Stimulated activated naive CD8-positive, alpha-beta T cell treated with anti-CD3 and anti-CD28 coated beads, Interleukin-15, amount 100 ng/mL, for 72 hours (primary cell): ENCODE measurements at places on chromosomes 11 and 22.
A peak's percentile ranks its signal among the peaks of the same experiment; 100 is the strongest.

GRCh38 chr11:77449060-77449521 lies 24.8 kb downstream of the PAK1 start:
- DNase-seq, result no peak

GRCh38 chr11:117010808-117011540 lies 87.3 kb downstream of the SIK3 start:
- DNase-seq, result no peak

DNA sequence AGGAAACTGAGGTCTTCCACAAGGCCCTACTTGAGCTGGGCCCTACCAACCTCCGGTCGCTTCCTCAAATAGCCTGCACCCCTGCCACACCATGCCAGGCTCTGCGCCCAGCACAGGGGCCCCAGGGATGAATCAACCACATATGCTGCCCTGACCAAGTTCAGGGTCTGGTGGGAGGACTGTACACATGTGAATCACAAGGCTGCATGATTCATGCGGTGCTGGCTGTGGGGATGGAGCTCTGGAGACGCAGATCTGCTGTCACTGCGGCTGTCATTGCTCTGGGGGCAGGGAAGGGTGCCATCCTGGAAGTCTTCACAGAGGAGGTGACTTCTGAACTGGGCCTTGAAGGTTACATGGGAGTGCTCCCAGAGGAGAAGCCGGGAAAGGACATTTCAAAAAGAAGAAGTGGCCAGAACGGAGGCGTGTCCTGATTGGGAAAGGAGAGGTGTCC lies 21.5 kb downstream of the CYTH4 start:
- DNase-seq, result peak; percentile 68

DNA sequence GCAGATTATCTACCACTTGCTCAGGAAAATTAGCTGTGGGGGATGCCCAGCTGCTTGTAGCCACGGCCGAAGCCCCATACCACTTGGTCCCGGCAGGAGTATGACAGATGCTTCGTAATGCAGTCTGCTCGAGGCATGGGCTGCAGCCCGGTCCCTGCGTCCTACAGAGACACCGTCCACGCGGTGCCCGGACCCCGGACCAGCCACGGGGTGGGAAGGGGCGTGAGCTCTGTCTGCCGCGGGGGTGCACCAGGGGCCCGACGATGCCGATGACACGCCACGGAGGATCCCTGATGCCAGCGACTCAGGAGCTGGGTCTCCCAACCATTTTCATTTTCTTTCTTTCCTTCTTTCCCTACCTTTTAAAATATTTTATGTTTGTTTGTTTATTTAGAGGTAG lies 30.0 kb downstream of the SLC25A17 start:
- DNase-seq, result no peak

DNA sequence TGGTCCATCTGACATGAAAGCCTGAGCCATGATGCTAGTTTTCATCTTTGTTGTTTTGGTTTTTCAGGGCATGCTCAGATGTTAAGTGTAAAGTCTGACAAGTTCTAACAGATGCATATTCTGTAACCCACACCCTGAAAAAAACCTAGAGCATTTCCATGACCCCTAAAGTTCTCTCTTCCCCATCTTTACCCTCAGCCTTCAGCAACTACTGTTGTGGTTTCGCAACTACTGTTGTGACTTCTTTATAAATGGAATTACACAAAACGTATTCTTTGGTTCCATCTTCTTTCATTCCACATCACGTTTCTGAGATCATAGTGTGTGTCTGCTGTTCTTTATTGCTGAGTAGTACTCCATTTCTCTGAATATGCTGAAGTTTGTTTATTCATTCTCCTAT lies 65.1 kb upstream of the LDLRAD3 start:
- no peak for DNase-seq

- no peak for DNase-seq
Observed at GRCh38 chr22:41911001-41911611, 3.8 kb downstream of the SHISA8 start.
